ENCODE measurements at places on chromosomes 6 and 20.
A peak's percentile ranks its signal among the peaks of the same experiment; 100 is the strongest.

DNA sequence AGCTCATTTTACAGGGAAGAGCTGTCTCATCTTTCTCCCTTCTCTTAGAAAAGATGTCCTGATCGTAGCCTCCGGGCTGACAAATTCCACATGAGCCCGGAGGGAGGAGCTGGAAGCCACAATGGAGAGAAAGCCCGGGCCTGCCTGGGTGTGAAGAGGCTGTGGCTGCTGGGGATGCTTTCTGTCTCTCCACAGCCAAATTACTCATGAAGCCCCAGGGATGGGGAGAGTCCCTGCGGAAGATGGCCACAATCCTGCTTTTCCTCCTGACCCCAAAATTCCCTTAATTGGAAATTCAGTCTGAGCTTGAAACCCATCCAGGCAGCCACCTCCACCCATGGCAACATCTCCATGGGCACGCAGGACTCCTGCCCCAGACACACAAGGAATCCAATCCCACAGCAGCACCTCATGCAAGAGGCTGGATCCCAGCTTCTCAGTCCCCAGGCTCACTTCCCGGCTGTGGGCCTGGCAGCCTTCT, 32.4 kb downstream of the JPH2 start:
- no peak for DNase-seq

DNA sequence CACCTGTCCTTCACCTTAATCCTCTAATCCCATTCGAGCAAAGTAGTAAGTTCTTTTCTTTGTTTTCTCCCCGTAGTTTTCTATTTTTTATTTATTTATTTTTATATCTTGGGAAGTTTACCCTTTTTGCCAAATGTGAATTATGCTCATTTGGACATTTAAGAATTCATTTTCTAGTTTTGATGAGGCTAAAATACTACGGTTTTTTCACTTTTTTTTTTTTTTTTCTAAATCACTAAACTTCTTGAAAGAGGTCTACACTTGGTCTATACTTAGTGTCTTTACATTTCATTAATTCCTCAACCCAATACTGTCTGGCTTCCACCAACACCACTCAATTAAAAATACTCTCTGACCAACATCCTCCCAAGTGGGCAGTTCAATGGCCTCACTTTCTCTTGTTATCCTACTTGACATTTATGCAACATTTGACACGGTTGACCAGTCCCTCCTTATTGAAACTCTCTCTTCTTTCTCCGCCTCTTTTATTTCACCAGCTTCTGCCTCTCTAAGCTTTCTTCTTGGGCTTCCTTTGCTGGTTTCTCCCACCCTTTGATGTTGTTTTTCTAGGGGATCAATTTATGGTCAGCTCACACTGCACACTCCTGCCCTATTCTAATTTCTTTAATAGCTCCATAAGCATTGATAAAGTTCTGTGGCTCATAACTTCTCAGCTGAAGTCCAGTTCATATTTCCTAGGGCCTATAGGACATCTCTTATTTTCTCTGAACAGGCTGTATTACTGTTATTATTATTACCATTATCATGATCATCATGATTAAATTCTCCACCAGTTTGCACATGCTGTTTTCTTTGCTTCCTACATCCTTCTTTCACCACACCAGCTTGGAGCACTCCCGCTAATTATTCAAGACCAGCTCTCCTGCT, 72.6 kb upstream of the CITED2 start:
- no peak for DNase-seq

DNA sequence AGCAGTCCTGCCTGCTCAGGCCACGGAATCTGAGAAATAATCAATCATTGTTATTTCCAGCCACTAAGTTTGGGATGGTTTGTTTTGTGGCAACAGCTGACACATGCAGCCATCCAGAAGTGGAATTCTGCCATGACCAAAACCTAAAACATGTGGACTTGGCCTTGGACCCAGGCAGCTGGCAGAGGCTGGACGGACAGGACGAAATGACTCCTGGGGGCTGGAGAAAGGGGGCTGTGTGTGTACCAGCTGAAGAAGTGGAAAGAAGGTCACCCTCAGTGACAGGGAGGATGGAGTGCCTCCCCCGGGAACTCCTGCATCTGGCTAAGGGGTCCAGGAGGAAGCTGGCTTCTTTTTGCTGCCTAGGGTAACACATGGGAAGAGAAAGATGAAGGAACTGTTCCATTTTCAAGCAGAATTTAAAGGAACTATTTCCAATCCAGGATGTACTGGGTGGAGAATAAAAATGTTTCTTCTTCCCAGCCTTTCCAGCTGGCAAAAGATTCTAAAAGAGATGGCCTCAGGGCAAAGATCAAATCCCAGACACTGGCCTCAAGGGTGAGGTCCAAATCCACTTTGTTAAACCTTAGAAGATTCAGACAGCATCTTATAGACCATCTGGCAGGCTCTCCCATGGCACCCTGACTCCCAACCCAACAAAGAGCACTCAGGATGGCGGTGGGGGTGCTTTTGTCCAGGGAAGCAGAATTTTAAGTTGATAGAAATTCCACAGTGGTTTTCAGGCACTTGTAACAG, 14.3 kb downstream of the SERPINB6 start:
- DNase-seq: no peak

GRCh38 chr20:60172346-60172984, 214.2 kb downstream of the CDH26 start:
- peak; percentile 1 for DNase-seq
